GM20000 (cell line): ENCODE measurements at places on chromosomes 2 and 18.

DNA sequence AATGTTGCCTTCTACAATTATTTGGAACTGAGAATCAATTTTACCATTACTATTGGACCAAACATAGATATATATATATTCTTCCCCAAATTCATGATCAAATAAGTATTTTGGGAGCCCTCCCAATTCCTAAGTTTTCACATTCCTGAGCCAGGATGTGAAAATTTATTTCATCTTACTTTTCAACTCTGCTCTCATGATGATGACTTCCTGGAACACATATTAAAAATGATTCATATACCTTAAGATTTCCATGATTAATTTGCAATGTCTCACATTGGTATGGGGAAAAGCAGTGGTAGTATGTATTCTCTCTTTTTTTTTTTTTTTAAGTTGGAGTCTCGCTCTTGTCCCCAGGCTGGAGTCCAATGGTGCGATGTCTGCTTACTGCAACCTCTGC is 596.1 kb upstream of the ZEB2 start:
- no peak for DNase-seq

GRCh38 chr18:73653251-73653650 is 494.4 kb downstream of the FBXO15 start:
- no peak for DNase-seq

DNA sequence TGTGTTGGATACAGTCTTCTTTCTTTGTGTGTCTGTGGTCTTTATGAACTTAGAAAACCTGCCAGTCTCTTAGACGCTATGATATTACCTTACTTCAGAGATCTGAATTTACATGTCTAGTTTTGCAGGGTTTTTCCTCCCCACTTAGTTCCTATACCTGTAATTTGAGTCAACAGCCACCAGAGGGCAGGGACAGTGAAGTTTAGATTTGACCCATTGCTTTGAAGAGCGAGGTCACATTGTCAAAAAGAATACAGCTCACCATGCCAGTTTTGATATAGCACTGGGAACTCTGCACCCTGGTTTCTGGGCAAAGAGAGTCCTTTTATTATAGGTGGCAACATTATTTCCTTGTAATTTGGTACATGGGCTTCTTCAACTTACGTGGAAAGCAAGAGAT is 102.3 kb downstream of the MAPK4 start:
- DNase-seq, result peak; percentile 14

DNA sequence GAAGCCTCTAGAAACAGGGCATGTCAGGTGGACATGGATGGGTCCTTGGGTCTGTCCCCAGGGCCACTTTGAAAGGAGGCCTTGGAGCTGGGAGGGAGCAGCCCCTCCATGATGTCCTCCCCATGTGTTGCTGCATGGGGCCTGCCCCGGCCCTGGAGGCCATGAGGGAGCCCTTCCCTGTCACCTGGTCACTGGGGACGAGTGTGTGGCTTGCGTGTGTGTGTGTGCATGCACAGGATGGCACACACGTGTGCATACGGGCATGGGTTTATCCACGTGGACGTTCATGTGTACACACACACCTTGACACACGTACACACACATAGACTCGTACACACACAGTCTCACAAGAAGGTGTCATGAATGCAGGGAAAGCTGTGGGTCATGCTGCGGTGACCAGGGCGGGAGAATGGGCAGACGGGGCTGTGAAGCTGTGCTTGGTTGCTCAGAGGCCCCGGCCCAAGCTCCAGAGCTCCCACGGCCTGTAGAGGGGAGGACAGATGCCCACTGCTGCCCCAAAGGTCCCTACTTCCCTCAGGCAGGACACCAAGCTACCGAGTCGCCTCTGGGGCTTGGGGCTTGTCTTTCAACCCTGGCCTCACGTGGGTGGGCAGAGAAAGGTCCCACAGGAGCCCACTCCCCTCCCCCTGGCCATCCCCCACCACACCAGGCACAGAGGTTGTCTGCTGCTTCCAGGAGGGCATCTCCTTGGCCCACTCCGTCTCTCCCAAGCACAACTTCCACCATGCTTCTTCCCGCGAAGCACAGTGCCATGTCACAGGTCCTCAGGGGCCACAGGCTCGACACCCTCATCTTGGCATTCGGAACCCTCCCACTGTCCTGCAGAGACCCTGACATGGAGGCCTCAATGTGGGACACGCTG is 42.3 kb upstream of the GPC1 start:
- no peak for DNase-seq

DNA sequence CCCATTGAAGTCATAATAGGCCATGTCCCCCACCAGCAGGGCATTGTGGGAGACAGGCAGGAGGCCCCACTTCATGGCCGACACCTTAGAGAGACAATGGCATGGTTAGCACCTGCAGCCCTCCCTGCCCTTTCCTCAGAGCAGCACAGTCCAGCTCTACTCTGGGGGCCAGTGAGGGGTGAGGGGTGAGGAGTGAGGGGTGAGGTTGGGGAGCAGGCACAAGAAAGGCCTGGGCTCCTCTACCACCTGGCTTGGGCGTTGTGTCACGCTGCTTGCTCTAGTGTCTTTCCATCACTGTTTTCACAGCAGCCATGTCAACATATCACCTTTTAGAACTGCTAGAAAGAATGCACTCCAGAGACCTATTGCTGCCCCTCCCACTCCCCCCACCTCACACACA is 77.2 kb downstream of the ADD2 start:
- DNase-seq, result no peak

DNA sequence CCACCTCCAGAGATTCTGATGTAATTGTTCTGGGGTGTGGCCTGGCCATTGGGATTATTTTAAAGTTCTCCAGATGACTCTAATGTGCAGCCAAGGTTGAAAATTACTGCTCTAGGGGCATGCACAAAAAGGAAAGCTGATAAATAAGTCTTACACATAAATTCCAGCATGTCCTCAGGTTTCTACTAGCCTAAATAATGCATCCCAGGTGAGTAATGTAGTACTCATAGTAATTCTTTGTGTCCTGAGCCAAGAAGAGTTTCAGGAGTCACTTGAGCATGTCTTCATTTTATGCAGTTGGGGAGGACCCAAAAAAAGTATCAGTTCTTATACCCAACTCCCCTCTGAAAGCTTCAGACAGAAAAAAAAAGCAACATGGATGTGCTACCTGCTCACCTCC is 130.1 kb upstream of the SP5 start:
- DNase-seq, result no peak

- no peak for DNase-seq
Observed at GRCh38 chr18:79607361-79607952, 72.1 kb upstream of the CTDP1 start.

DNA sequence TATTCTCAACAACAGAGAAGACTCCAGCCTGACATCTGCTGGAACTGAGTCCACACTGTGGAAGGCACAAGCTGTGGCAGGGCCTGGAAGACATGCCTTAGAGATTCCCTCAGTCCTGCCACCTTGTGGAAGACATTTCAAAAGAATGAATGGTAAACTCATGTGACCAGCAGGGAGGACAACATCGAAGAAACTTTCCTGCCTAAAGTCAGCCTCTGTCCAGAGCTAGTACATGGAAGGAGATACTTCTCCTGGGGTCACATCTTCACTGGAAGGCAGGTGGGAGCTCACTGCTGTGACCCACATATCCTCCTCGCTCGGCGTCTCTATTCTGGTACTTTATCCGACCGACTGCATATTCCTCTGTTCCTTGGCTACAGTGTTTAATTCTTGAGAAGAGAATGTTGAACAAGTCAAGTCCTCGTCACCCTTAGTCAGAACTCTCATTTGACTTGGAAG is 59.5 kb downstream of the PUM2 start:
- peak; percentile 29 for DNase-seq

DNA sequence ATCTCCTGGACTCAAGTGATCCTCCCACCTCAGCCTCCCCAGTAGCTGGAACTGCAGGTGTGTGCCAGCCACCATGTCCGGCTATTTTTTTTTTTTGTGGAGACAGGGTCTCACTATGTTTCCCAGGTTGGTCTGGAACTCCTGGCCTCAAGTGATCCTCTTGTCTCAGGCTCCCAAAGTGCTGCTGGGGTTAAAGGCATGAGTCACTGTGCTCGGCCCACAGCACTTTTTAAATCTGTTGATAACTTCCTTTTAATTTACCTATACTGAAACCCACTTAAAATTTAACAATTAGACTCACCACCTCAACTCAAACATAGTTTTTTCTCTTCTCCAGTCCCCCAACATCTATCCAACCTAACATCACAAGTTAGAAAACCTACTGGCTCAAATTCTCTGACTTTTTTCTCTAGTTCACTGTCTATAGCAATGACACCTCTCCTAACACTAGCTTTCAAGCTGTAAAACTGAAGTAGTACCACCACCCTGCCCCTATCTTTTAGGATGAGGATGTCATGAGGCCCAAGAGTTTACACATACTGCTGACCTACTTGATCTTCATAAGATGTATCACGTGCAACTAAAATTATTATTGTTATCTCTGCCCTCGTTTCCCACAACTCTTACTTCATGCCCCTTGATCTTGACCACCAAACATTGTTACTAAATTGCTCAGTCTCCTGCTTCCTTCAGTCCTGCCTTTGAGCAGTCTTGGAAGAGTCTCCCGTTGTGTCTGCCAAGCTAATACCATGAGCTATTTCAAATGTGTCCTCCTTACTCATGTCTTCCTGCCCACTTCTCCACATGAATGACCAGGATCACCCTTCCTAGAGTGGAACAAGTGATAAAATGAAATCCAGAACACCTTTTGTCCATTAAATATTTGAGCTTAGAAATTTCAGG is 142.3 kb upstream of the ZFP36L2 start:
- no peak for DNase-seq

DNA sequence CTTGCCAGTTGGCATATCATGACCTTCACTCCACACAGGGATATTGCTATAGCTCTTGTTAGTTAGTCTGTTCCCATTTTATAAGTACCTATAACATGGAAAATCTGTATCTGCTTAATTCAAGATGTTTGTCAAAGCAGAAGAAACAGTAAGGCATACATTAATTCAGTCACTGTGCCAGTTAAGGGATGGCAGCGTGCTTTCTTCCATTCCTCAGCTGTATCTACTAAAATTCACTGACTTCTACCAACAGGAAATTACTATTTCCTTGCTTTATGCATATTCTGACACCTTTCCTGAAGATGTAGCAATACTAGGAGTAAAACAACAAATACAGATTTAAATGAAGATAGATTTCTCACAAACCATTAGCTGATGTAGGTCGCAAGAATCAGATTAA is 59.9 kb downstream of the RNF152 start:
- no peak for DNase-seq

DNA sequence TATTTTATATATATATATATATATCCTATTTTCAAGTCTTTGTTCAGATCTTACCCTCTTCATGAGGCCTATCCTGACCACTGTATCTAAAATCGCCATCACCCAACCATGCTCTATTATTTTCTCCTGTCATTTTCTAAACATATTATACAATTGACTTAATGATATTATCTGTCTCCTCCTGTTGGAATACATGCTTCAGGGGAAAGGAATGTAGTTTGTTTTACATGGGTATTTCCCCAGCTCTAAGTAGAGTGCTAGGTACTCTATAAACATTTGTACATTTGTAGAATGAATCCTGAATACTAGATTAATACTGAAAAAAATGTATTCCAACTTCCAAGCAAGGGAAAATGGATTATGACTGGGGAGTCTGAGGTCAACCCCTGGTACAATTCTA is 26.2 kb downstream of the TTC21B start:
- DNase-seq, result no peak

- no peak for DNase-seq
Observed at GRCh38 chr2:156630579-156631337, 194.6 kb downstream of the GPD2 start.

DNA sequence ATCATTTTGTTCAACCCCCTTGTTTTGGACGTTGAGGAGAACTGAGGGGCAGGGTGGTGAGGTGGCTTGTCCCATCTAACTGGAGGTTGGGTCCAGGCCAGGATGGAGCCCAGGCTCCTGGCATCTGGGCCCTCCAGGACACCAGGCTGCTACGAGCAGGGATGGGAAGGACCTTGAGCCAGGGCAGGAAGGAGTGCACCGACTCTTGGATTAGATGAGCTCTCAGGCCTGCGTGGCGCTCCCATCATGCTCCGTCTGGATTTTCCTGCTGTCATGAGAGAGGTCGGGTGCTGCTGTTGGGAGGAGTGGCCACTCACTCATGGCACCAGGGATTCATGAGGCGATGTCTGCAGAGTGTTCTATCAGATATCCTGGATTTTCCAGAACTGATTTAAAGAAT is 18.3 kb upstream of the ALLC start:
- DNase-seq, result no peak

DNA sequence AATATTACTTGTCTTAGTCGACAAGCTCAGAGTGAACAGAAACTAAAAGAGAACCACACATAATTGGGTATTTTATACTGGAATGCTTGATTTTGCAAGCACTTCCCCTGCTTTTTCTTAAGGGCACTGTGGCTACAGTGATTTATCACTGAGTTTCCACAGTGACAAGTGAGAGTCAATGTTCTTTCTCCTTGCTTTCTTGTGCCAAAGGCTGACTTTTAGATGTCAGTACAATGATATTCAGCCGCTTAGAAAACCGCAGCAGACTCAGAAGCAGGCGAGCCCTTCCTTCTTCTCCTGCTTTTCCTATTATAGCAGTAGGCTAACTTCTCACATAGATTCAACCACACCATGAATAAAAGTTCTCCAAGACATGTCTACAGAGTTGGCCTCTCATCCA is 1603.6 kb upstream of the NXPH2 start:
- DNase-seq, result no peak

- DNase-seq, result no peak
Observed at GRCh38 chr2:68723181-68723580, 11.4 kb upstream of the ARHGAP25 start.

GRCh38 chr2:234823877-234824376 is 127.9 kb upstream of the SH3BP4 start:
- no peak for DNase-seq

DNA sequence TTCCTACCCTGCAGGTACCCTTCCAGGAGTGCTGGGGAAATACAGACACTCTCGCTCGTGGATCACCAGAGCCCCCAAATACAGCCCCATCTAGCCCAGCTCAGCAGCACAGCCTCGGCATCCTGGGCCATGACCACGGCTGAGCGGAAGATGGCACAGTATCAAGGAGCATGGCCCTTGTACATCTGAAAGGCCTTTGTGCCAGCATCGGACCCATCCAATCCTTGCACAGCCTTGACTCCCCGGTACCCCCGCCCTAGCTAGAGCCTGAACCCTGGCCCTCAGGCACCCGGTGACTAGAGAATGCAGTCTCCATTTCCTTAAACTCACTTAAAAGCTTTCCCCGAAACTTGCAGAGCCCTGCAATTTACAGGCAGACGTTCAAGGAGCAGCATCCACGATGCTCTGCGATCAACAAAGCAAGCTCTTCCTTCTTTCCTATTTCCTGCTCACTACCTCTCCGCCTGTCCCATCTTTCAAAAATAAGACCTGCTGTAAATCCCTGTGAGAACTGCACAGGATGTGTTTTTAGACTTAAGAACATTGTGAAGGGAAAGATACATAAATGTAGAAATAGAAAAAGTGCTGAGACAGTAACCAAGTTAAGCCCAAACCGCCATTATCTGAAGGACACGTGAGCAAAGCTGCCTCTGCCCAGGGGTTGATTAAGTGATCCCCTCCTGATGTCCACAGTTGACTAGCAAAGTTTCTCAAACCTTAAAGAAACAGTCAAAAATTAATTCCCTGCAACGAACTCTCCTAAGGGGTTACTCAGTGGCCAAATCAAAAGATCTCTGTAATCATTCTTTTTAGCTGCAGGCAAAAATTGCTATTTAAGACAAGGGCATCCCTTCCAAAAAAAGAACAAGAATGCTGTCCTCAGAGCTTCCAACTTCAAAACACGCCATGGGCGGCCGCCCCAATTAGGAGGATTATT is 48.5 kb downstream of the ZNF516 start:
- DNase-seq, result no peak

GRCh38 chr2:55837073-55837472 is 86.5 kb downstream of the EFEMP1 start:
- DNase-seq, result no peak
